Liver (tissue), 10 donors: ENCODE measurements at places on chromosomes 5 and 9. TPM values are rescaled to one million over a fixed set of nuclear protein-coding genes. Genes with fewer than 3 reads are reported as not detected.

The HAVCR1 gene
- 2.8 TPM for total RNA-seq

The NAIP gene
- total RNA-seq: 15.3 TPM

The PHYHD1 gene
- total RNA-seq: 9.2 TPM

The SLC6A7 gene
- not detected for total RNA-seq

The TTC1 gene
- 18.4 TPM for total RNA-seq

The AGXT2 gene
- total RNA-seq: 67.9 TPM

The PCDHA2 gene
- not detected for total RNA-seq

- no peak for DNase-seq
Observed at GRCh38 chr5:16776611-16777251, 159.4 kb downstream of the MYO10 start.

- DNase-seq: no peak
Observed at GRCh38 chr5:56763711-56764466, 51.5 kb upstream of the MAP3K1 start.

DNA sequence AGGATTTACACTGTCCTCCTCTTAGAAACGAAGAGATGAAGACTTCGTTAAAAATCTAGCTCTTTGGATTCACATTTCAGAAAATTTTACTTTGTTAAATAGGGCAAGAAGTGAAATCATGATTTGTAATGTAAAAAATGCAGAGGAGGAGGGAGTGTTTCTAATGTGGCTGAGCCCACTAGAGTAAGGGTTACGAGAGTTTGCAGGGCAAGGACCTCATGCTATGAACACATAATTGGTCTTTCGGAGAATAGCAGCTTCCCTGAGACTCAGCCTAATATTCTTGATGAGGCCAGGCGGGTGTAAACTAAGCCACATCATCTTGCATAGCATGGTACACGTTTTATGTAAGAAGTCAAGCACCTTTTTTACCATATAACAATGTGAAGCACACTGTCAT lies 191.0 kb upstream of the ADAMTS16 start:
- DNase-seq: no peak

- no peak for DNase-seq
Observed at GRCh38 chr9:106897751-106898150, 34.8 kb downstream of the ZNF462 start.

- DNase-seq: no peak
Observed at GRCh38 chr5:147809830-147810666, 21.4 kb downstream of the SPINK1 start.

DNA sequence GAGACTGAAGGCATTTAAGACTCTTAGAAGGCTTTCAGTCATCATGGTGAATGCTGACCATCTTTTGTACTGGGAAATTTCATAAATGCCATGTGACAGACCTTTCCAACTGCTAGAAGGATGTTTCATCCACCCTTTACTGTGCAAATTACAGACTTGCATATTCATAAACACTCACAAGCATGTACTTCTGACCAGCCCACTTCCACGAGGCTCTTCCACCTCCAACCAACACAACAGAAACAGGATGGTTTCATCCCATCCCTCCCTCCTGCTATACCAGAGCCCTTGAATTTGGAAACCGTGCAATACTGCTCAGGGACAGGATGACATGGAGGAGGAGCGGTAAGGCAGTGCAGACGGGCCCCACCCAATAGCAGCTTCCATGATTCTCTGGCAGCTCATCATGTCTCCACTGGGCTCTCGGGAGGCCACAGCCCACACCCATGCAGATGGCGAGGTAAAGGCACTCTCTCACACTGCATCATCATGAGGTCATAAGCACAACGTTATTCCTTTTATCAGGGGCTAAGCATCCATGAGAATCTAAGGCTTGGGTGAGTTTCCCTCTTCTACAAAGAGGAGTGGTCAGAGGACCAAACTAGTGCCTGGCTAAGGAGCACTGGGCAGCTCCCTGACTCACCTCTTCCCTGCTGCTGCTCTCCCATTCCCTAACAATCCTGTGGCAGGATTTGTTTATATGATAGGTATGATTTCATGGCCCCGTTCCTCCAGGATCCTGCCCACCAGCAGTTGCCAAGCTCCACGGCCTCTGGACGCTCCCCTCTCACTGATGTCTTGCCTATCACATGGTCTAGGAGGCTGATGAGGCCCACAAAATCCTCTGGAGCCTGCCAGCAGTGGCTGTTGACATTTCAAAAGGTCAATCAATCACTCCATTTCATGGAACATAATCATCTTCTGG lies 94.4 kb upstream of the FSTL4 start:
- DNase-seq: no peak

DNA sequence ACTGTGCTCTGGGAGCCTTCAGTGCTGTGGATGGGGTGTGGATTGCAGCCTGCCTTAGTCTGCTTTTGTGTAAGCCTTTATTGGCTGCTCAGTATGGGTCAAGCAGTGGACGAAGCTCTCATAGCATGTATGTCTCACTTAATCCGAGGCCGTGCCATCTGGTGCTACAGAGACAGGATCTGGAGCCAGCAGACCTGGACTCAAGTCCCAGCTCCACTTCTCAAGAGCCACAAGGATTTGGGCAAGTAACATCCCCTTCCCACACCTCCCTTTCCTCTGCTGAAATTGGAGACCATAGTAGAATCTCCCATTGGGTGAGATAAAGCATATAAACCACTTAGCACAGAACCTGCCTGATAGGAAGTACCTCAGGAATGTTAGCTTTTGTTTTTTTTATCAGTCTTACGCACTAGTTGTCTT lies 23.4 kb upstream of the LECT2 start:
- no peak for DNase-seq

- no peak for DNase-seq
Observed at GRCh38 chr9:26919698-26920097, 27.1 kb upstream of the CAAP1 start.

- no peak for DNase-seq
Observed at GRCh38 chr9:87867391-87867790, 15.3 kb upstream of the SPATA31E1 start.

GRCh38 chr5:133357758-133358157 lies 254.6 kb downstream of the FSTL4 start:
- DNase-seq: peak; percentile 17

- DNase-seq: no peak
Observed at GRCh38 chr5:107919361-107919760, 248.6 kb upstream of the EFNA5 start.

GRCh38 chr5:81077105-81077504 lies 116.9 kb downstream of the RASGRF2 start:
- DNase-seq: no peak

GRCh38 chr9:28410411-28410810 lies 837.1 kb upstream of the C9orf72 start:
- no peak for DNase-seq

DNA sequence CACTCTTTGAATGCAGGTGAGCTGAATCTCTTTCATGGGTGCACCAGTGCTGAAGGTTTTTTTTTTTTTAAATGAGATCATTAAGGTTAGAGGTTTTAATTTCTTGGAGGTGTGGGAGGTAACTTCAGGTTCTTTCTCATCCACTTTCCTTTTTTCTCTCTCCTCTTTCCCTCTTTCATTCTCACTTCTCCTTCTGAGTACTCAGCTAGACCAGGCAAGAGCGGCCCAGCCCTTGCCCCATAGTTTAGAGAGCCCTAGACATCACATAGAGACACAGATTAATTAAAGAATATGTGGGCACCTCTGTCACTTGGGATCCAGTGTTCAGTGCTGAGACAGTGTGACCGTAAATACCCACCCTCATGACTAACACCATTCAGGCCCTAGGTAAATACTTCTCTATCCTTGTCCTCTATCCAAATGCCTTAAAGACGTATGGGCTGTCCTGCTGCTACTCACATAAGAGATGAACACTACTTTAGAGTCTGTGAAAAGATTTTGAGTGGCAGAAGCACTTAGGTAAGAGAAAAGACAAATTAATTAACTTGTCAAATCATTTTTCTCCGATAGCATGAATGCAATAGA lies 174.1 kb downstream of the TLE4 start:
- DNase-seq: no peak

- DNase-seq: no peak
Observed at GRCh38 chr5:90934091-90934719, 375.6 kb downstream of the ADGRV1 start.
